CD4-positive, alpha-beta T cell treated with Interleukin-4 for 4 hours (primary cell): ENCODE measurements at places on chromosomes 2 and 18.

- DNase-seq, result no peak
These were observed 14.0 kb downstream of the SLC14A2 start for GRCh38 chr18:45628979-45629958.

DNA sequence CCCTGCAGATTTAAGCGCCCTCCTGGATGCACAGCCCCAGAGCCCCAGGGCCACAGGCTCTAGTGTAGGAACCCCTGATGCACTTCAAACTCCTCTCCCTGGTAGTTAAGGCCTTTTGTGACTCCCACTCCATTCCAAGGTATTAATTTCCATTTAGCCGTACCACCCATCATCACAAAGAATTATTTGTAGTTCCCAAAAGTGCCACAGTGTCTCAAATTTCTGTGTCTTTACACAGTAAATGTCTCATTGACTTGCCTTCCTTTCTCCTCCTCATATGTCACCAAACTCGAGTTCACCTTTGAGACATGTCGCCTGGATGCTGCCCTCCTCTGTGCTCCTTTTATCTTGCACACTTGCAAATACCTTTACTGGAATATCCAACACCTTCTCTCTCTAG lies 25.9 kb downstream of the PECR start:
- DNase-seq, result no peak

- DNase-seq, result no peak
These were observed 68.6 kb upstream of the COL5A2 start for GRCh38 chr2:189248141-189248540.

GRCh38 chr2:60806988-60807681 lies 51.1 kb downstream of the PAPOLG start:
- DNase-seq, result peak; percentile 38

GRCh38 chr2:214139630-214140284 lies 271.1 kb upstream of the VWC2L start:
- no peak for DNase-seq

DNA sequence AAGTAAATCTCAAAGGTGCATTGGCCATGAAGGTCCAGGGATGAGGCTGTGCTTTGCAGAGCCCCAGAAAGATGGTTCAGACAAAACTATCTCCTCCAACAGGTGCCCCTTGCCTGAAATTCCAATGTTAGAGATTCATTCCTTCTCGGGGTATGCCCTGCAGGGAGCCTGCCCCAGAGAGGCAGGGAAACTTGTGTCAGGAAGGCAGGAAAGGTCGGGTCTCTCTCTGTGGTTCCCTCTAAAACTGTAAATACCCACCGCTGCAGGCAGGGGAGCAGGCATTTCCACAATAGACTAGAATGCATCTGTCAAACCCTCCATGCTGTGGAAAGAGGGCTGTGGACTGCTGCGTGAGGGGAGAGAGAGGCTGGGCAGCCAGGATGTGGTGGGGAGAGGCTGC lies 207.8 kb upstream of the SMAD2 start:
- DNase-seq, result no peak

- no peak for DNase-seq
These were observed 60.8 kb downstream of the NPAS2 start for GRCh38 chr2:100880730-100881129.

DNA sequence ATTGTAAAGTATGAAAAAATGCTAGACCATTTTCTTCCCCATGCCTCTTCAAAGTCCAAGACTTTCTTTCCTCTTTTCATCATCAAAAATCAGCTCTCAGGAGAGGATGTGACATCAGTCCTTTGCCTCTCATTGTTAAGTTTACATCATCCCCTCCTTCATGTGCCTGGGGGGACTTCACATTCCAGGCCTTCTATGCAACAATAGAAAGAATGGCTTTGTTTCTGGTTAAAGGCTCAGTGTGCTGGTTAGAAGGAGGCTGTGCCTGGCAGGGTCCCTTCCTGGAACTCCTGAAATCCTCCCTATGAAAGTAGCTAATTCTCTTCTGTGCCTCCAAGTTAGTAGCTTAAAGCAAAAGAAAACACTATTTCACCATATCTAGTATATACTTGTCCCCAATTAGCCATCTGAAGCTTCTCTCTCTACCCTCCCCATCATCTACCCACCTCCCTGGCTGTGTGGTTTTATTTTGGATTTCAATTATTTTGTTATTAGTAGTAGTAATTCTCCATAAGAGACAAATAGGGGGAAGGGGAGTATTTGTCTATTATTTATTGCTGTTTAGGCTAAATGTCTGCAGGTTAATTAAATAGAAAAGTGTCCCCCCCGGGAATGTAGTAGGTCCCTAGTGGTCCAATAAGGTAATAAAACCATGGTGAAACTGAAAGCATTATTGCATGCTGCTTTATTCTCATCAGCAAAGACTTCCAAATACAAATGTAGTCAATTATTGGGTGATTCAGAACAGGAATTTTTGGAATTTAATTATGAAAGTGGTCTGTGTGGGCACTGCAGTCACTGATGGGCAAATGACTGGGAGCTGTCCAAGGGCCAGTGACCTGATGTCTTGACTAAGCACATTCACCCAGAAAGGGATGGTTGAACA lies 69.0 kb downstream of the CPO start:
- DNase-seq, result no peak

DNA sequence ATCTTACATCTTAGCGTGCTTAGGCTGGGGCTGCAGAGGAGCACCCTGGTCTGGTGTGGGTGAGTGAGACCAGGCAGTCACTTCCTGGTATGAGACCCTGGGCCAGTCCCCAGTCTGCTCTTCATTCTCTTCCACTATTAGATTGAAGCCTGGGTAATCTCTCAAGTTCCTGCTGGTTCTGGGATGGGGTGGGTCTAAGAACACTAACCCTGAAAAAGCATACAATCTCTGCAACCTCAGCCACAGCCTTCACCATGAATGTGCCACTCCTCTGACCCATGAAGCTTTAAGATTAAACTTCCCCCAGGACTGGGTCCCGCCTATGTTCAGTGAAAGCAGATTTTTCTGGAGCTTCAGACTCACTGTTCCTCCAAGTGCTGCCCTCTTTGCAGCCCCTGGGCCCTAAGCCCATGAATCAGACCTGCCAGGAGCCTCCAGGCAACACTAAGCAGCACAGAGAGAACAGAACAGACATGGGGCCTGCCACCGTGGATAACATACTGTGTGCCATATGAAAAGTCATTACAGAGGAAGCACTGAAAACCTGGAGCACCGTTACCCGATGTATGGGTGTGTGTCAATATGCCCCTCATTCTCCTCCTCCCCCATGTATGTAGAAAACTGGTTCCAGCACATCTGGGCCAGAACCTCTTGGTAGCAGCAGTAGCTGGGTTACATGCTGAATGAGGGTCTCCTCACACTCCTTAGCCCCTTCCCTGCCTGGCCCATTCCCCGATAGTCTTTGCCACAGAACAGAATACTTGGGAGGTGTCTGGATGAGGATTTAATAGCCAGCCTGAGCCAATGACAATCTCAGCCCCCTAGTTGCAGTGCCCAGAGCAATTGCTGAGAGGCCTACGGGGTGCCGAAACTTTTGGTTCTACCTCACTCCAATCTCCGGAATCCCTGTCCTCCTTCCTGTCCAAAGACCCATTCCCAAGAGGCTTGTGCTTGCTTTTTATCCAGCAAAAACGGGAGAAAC lies 2.7 kb upstream of the SIX2 start:
- no peak for DNase-seq

DNA sequence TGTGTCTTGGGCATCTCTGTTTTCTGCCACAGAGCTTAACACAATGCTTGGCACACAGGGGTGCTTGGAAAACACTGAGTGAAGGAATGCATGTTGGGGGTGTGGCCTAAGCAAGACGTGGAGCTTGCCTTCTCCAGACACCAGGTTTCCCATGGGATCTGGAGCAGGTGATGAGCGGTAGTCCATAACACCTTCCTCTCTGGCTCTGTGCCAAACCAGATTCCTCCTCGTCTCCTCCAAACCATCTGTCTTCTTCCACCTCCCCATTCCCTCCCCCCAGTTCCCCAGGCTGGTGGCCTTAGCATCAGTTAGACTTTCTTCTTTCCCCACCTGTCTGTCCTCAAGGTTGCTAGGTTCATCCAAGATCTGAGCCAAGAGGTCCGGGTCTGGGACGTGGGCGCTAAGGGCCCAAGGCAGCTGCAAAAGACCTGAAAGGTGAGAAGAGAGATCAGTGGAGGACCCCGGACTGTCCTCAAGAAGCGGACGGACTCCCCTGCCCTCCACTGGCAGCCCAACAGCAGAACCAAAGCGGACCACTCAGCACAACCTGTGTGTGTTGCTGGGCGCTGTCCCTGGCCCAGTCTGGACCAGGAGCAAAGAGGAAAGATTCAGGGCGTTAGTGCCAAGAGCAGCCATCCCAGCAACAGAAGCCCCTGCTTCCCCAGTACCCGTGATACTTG lies 1.2 kb upstream of the ITM2C start:
- no peak for DNase-seq

DNA sequence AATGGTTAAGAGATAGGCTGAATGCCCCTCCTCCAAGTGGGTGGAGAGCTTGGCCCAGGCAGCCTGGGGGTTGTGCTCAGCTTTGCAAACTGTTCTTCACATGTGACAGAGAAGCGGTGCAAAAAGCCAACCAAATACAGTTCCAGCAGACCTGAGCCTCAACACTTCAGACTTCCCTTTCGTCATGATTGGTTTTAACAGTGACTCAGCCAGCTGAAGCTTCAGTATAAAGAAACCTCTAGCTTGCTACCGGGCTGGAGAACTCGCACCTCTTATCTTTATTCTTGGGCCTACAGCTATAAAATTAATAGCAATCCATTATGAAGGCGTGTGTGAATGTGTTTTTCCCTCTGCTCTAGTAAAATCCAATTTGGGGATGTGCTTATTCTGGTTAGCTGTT lies 20.0 kb downstream of the SETBP1 start:
- DNase-seq, result peak; percentile 49

GRCh38 chr2:51413726-51414125 lies 381.8 kb upstream of the NRXN1 start:
- no peak for DNase-seq

- no peak for DNase-seq
These were observed 123.5 kb downstream of the OSBPL6 start for GRCh38 chr2:178317811-178318210.

- DNase-seq, result no peak
These were observed 107.4 kb upstream of the LRRTM4 start for GRCh38 chr2:77629539-77629938.

- DNase-seq, result peak; percentile 73
These were observed 61.4 kb downstream of the SOS1 start for GRCh38 chr2:39059366-39059952.

- DNase-seq, result no peak
These were observed 283.6 kb downstream of the CYP26B1 start for GRCh38 chr2:71864085-71864484.

DNA sequence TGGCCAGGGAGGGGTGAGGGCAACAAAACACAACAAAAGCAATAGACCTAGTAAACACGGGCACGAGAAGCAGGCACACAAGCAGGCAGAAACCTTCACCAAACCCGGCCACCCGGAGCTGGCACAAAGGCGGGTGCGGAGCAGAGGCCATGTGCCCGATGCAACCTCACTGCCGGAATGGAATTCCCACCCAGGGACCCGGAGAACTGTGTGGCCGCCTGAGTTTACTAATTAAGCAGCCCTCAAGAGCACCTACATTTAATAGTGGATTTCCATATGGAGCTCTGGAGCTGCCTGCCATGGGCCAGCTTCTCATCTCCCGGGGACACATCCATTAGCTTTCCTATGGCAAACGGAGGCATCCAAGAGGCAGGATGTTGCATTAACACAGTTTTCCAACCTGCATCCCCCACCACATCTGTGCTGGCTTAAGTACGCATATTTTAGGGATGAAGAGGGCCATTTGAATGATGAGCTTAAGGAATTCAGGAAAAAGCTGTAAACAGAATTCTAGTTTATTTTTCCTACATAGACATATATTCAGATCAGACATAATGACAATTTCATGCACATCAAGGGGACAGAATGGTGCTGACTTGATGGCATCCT lies 104.5 kb upstream of the SMIM21 start:
- no peak for DNase-seq

- DNase-seq, result no peak
These were observed 68.8 kb downstream of the PTPRM start for GRCh38 chr18:7635948-7636347.

- no peak for DNase-seq
These were observed 13.8 kb downstream of the HS1BP3 start for GRCh38 chr2:20637147-20637546.

DNA sequence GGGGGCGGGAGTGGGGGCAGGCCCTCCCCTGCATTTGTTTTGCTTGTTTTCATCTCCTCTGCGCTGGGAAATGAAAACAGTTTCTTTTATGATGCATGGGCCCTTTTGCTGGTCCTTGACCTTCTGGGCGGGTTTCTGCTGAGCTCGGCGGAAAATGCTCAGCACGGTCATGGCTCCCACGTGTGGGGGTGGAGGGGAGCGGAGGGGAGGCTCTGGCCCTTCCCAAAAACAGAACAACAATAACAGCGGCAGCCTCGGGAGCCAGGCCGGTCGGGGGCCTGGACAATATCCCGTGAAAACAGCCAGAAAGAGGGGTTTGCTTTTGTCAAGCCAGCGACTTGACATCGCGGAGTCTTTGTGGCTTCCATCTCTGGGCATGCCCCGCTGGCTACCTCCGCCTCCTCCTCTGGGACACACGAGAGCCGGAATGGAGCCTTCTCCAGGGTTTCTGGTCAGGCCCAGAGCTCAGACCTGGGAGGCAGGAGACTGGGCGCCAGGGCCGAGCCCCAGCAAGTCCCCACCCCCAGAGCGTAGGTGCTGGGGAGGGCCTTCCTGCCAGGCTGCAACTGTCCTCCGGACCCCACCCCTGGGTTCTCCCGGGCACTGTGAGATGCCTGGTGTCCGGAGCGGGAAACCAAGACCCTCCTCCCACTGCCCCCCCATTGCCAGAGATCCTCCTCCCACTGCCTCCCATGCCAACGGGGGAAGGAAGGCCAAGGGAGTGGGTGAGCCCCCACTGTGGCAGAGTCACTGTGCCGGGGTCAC lies 35.9 kb upstream of the SNED1 start:
- DNase-seq, result no peak

- no peak for DNase-seq
These were observed 6.7 kb downstream of the GBX2 start for GRCh38 chr2:236161531-236161930.
